ENCODE measurements at places on chromosomes 1 and 21. TPM values are rescaled to one million over a fixed set of nuclear protein-coding genes. Genes with fewer than 3 reads are reported as not detected.

The KRTAP20-2 gene
- not detected for total RNA-seq

The MEX3A gene
- total RNA-seq: not detected

The RUNX3 gene
- 109 TPM for total RNA-seq

The ADORA1 gene
- not detected for total RNA-seq

The DYRK3 gene
- total RNA-seq: 2.6 TPM

The PIP5K1A gene
- total RNA-seq: 59.3 TPM

The SH3D21 gene
- 10.2 TPM for total RNA-seq
